ENCODE measurements at places on chromosomes 4 and X.

DNA sequence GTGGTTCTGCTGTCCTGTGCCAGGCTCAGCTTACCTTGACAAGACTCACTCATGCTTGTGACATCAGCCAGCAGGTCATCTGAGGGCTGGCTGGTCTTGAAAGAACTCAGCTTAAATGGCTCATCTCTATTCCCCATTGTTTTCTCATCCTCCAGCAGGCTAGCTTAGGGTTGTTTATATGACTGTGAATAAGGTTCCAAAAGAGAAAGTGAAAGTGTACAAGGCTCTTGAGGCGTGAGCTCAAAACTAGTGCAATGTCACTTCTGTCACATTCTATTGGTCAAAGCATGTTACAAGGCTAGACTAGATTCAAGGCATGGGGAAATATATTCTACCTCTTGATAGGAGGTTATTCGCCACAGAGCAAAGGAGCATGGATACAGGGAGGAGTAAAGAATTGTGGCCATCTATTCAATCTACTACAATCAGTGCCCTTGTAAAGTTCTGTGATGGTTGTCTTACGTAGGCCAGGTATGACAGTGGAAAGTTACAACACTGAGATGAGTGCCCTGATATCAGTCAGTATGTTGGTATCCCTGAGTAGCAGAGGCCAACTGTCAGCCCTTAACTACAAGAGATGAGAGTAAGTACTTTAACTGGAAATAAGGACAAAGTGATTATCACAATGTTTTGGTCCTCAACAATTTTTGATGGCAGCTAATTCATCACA lies 19.8 kb upstream of the TMLHE start:
- peak; percentile 53 for DNase-seq

GRCh38 chr4:19694812-19695211 lies 556.9 kb upstream of the SLIT2 start:
- no peak for DNase-seq

DNA sequence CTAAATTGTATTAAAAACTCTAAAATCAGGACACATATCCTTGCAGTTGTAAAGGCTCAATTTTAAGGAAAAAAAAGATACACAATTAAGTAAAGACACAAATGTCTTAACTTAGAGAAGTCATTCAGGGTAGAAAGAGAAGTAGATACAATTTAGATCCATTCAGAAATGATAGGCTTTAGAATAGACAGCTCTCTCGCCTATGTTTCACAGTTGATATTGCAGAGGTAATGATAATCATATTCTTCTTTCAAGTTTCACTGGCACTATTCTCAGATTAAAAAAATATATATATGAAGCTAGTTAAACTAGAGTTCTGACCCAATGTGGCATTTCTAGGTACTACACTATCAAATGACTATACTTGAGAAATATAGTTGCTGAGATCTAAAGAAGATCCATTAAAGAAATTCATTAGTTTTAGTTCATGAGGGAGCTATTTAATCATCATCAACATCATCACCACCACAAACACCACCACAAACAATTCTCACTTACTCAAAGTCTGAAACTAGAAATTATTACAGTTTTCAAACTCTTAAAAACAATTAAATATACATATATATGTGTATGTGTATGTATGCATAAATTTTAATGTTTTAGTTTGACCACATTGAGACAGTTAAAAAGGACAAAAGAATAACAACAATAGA lies 93.1 kb downstream of the ANTXR2 start:
- DNase-seq: no peak

DNA sequence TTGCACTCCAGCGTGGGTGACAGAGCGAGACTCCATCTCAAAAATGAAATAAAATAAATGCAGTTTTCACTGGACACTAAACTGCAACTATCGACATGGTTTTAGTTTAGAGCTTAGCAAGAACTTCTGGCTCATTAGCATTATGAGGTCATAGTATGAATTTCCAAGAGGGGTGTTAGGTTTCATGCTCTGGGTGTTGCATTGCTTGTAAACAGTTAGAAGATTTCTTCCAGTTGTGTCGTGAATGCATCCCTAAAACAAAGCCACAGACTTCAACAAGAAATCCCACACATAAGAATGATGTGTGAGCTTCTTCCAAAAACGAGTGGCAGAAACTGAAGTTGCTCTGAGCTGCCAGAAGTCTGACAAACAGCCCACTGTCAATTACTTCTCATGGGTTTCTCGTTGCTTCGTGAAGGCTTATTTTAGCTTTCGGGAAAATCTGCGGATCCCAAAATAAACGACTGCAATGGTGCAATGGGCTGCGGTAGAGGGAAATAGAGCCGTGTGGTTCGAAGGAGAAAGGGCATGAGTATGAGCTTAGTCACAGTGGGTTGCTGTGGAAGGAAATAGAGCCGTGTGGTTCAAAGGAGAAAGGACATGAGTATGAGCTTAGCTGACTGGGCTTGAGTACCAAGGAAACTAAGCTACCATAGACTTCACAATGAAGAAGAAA lies 354.9 kb downstream of the DHRSX start:
- no peak for DNase-seq

DNA sequence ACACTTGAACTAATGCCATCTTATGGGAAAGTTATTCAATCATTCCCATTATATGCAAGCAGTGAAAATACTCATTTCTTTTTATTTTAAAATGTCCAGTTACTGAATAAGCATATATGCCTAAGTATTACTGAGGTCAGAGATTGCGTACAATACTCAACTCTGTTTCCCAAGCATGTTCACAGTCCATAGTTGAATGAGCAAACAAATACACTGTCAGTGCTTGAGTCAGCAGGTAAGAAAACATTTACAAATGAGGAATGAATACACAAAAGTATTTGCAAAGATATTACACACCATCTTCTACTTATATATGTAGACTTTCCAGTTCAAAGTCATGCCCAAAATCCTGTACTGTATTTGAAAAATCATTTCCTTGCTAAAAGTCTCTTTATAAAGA lies 74.1 kb downstream of the TSPAN5 start:
- DNase-seq: peak; percentile 58

DNA sequence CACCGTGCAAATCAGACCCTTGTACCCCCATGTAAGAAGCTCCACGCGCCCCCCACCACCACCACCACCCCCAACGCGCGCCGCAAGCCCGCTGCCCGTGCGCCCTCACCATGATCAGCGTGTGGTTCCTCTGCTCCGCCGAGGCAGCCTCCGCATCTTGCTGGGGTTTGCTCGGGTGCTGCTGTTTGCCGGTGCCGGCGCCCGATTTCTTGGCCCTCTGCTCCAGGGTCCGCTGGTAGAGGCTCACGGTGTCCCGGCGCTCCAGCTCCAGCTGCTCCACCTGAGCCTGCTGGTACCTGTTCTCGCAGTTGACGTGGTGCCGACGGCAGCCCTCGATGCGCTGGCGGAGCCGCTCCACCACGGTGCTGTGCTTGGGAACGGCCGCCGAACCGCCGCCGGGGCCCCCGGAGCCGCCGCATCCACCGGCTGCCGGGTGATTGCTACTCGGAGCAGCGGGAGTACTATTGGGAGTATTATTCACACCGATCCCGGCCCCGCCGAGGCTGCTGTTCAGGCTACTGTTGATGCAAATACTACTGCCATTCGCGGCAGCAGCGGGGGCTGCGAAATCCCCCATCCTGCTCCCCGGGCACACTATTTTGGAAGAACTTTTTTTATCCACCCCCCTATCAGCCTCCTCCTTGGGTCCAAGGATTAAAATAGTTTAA lies 1.1 kb downstream of the MAML3 start:
- DNase-seq: peak; percentile 86

DNA sequence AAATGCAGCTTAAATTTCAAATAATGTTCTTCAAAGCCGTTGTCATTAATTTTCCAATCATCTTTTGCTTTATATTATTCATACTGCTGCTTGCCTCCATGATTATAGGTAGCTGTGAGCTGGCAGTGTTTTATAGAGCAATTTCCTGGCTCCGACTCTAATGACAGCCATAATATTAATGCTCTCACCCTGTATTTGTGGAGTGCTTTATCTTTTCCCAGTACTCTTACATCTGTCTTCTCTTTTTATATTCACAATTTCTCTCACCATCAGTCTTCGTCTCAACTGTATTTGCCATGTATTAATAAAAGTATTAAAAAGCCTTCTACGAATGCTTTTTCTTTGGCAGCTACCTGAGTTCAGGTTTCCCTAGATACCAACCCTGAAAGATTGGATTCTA lies 21.0 kb downstream of the ATXN3L start:
- no peak for DNase-seq

GRCh38 chr4:138696771-138697170 lies 318.8 kb upstream of the NOCT start:
- DNase-seq: no peak

- no peak for DNase-seq
Observed at GRCh38 chrX:142095651-142096245, 109.3 kb downstream of the MAGEC2 start.

DNA sequence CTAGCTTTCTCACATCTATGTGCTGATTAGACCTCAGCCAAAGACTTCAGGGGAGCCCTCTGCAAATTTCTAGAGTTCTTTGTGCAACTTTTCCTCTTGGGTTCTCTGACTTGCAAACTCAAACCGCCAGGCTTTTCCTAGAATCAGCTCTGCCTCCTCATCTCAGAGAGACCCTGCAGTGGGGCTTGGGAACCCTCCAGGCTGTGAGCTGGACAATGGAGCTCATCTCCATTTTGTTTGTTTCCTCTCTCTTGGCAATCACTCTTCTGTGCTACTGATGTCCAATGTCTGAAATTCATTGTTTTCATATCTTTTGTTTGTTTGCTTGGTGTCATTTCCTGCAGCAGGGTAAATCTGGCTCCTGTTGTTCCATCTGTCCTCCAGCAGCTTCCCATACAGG lies 33.0 kb downstream of the GYPB start:
- DNase-seq: peak; percentile 54

Data from DMS53 (cell line).